ENCODE measurements at places on chromosomes 7 and 10. TPM values are rescaled to one million over a fixed set of nuclear protein-coding genes. Genes with fewer than 3 reads are reported as not detected.

DNA sequence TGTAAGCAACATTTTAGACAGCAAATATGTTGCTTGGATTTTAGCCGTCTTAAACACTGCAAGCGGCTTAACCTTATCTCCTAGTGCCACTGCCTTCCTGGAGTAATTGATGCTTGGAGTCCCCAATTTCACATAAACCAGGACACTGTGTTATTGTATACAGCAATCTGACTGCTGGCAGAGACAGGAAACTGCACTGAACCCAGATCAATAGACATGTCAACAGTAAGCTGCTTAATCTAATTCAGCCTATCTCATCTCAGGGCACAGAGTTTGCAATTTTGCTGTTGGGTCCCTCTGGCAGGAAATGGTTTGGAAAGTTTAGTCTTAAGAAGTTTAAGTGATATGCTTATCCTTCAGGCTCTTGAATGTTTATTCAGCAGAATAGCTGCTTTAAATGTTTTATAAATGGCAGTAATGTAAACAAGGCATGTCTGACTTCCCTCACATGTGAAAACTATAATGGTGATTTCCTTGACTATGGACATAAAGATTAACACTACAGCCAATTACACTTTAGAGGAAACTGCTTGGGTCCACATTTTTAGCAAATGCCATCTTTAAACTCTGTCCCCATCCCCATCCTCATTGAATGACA, 598.6 kb downstream of the PARD3 start:
- no peaks in the 10 kb centered on the region for H3K4me1 ChIP-seq
- H3K27ac ChIP-seq, result no peak overlapping the region
- H3K36me3 ChIP-seq, result no peaks in the 10 kb centered on the region
- no peaks in the 10 kb centered on the region for H3K27me3 ChIP-seq

GRCh38 chr7:30005464-30005863, 15.9 kb upstream of the SCRN1 start:
- no peak overlapping the region for H3K27ac ChIP-seq
- no peak overlapping the region for H3K4me3 ChIP-seq
- no peaks in the 10 kb centered on the region for H3K27me3 ChIP-seq
- no peak for DNase-seq
- H3K4me1 ChIP-seq, result no peaks in the 10 kb centered on the region

DNA sequence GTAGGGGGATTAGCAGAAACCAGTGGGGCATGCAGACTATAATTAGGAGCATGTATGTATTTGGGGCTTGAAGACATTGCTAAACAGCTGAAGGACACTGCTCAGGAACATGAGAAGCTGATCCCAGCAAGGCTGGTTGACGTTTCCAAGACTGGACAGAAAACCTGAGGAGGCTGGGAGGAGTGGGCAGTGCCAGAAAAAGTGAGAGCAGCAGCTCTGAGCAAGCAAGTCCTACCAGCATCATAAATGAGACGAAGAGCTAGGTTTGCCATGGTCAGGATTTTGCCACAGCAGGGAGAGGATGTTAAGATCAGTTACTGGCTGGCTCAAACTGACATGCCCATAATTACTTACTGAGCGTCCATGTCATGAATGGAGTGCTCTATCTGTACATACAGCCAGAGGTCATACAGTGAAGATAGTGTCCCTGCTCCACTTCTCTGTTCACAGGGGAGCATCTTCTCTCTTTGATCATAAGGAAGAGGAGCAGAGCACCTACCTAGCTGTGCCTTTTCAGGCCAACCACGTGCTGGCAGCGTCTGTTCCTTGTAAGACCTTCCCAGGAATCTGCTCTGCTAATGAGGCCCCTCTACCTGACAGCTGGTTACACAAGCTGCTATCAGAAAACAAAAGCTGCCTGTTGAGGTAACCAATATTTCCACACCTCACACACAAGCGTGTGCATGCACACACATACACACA, 44.7 kb downstream of the PDE1C start:
- H3K27ac ChIP-seq, result peak overlapping the region; percentile 17
- DNase-seq, result no peak
- H3K36me3 ChIP-seq, result no peaks in the 10 kb centered on the region
- no peak overlapping the region for H3K4me3 ChIP-seq

GRCh38 chr7:22545529-22545928, 45.5 kb upstream of the STEAP1B start:
- no peak overlapping the region for H3K4me3 ChIP-seq
- no peak for DNase-seq
- no peaks in the 10 kb centered on the region for H3K36me3 ChIP-seq
- no peak overlapping the region for H3K27ac ChIP-seq
- H3K27me3 ChIP-seq, result peaks cover 75% of the 10 kb centered on the region
- H3K4me1 ChIP-seq, result peaks cover 9% of the 10 kb centered on the region

GRCh38 chr7:129843365-129843898, 109.3 kb downstream of the UBE2H start:
- peaks cover 85% of the 10 kb centered on the region for H3K4me1 ChIP-seq
- DNase-seq, result no peak
- peaks cover 8% of the 10 kb centered on the region for H3K36me3 ChIP-seq

GRCh38 chr7:75575488-75576121, 83.5 kb downstream of the SPDYE5 start:
- H3K27ac ChIP-seq, result no peak overlapping the region
- no peak for DNase-seq
- H3K4me1 ChIP-seq, result no peaks in the 10 kb centered on the region
- peaks cover 65% of the 10 kb centered on the region for H3K36me3 ChIP-seq

DNA sequence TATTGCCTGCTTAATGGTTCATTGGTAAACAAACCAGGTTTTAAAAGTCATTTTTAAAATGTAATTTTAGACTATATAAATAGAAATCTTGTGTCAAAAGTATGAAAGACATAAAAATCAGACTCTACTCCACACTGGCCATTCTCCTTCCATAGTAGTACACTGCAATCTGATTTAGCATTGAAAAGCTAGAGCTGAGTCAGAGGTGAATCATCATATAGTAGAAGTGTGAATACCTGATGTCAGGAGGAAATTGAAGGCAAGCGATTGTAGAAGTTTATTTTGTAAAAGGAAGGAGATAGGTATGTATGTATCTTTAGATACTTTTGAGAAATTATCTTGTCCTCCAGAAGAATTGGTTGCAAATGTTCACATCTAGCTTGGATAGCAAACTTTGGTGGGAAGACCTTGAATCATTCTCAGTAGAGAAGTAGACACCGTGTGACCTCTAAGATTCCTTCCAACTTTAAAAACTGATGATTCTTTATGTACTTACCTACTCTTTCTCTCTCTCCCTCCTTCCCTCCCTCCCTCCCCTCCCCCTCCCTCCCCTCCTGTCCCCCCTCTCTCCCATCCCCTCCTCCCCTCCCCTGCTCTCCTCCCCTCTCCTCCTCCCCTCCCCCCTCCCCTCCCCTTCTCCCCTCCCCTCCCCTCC, 88.1 kb downstream of the BTAF1 start:
- H3K4me1 ChIP-seq, result no peaks in the 10 kb centered on the region
- H3K36me3 ChIP-seq, result peaks cover 69% of the 10 kb centered on the region
- H3K27me3 ChIP-seq, result no peaks in the 10 kb centered on the region
- DNase-seq, result no peak

DNA sequence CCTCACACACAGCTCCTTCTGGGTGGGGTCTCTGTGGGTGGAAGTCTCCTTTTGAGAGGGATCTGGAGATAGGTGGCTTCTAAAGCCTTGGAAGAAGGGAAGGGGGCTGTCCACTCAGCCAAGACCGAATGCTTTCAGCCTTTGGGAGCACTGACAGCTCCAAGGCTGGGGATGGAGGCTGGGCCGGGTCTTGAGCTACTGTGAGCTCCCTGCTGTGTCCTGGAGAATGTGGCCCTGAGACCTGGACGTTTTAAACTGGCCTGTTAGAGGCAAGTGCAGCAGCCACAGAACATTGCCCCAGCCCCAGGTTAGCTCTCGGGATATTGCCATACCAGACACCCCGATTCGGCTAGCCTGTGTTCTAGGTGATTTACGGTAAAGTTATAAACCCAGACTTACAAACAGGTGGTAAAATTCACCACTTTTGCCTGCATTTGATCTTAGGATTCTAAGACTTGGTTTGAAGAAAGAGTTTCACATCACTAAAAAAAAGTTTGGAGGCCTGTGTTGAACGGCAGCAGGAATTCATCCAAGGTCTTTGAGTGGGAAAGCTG, 548.5 kb upstream of the FOXK1 start:
- H3K27me3 ChIP-seq, result no peaks in the 10 kb centered on the region
- H3K27ac ChIP-seq, result no peak overlapping the region
- DNase-seq, result no peak
- H3K4me3 ChIP-seq, result no peak overlapping the region
- no peaks in the 10 kb centered on the region for H3K36me3 ChIP-seq
- no peaks in the 10 kb centered on the region for H3K4me1 ChIP-seq

- peak overlapping the region; percentile 31 for H3K27ac ChIP-seq
- peaks cover 18% of the 10 kb centered on the region for H3K4me1 ChIP-seq
- DNase-seq, result peak; percentile 27
- H3K36me3 ChIP-seq, result peaks cover 81% of the 10 kb centered on the region
- no peak overlapping the region for H3K4me3 ChIP-seq
These were observed 16.5 kb downstream of the AIFM2 start for GRCh38 chr10:70115948-70116682.

DNA sequence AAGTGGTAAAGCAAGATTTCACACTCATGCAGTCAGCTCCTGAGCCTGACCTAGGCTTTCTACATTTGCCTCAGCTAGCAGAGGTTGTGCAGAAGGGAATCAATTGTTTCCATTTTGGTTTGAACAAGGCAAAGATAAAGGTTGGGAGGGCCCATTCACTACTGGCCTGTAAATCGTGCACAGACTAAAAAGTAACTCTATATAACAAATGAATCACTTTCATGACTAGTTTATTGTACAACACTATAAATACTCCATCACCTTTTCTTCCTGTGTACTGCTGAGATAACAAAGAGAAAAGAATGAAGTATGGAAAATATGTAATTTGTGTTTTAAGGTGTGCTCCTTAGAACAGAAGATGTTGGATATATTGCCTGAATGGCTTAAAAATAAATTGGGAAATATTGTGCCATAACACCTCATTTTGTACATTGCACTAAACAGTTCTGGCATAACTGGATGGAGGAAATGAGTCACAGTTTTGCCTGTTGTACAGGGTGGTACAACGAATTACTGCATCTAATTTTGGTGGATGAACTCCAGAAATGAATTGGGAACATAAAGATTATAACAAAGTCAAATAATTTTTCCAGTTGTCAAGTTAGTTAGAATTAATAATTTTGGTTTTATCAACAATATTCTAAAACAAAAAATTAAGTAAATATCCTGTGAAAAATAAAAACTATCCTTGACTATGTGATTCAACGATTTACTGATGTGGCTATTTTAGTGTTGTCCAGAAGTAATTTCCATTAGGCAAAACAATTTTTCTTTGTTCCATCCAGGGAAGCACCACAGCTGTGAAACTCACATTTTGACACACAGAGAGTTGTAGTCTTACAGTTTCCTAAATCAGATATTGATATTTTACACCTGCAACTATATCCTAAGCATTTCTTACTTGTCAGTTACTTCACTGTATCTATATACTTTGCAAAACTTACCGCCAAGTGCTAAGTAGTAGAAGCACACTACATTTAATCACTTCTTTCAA, 18.0 kb downstream of the SEMA3C start:
- peaks cover 15% of the 10 kb centered on the region for H3K4me1 ChIP-seq
- H3K27ac ChIP-seq, result no peak overlapping the region
- no peaks in the 10 kb centered on the region for H3K36me3 ChIP-seq
- H3K27me3 ChIP-seq, result no peaks in the 10 kb centered on the region
- H3K4me3 ChIP-seq, result no peak overlapping the region

DNA sequence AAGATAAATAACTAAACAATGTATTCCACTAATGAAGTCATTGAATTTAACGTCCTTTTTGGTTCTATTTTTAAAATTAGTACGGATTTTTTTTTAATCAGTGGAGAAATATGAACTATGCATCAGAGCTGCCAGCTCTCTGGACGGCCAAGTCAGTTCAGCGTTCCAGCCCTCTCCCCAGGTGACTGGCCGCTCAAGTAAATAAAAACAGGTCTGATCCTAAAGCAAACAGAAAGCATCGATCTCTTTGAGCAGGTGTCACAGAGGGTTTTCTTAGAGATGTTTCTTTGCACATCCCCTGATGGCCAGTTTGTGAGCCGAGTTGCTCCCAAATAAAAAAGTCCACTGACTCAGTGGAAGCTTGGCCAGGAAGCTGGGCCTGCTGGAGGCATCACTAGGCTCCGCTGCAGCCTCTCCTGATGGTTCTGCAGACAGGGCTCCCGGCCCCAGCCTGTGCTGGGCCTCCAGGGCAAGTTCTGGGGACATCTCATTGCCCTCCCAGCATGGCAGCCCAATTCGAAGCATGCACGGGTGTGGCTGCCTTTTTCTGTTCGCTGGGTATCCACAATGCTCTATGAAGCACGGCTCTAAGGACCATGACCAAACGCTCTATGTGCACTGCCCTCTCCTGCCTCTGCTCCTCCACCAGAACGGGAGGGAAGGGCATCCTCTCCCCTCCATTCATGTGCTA, 74.7 kb upstream of the PPP2R2D start:
- no peak overlapping the region for H3K4me3 ChIP-seq
- no peaks in the 10 kb centered on the region for H3K36me3 ChIP-seq
- H3K27me3 ChIP-seq, result peaks cover 70% of the 10 kb centered on the region
- no peaks in the 10 kb centered on the region for H3K4me1 ChIP-seq

DNA sequence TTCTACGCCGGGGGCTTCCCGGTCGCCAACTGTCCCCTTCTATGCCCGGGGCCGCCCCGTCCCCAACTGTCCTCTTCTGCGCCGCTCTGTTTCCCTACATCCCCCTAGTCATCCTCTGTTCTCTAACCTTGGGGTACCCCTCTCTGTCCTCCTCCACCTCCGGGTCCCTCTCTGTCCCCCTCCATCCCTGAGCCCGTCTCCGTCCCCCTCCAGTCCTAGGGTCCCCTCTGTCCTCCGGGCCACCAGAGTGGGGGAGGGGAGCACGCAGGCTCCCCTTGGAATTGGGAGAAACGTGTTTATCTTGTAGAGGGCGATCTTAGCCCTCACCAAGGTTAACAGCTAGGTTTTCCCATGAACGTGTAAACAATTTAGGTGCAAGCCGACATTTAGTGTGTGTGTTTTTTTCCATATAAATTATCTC, 852 bp upstream of the KLF6 start:
- DNase-seq, result no peak
- no peaks in the 10 kb centered on the region for H3K27me3 ChIP-seq
- peaks cover 11% of the 10 kb centered on the region for H3K36me3 ChIP-seq

- H3K4me1 ChIP-seq, result no peaks in the 10 kb centered on the region
- no peak for DNase-seq
- no peaks in the 10 kb centered on the region for H3K27me3 ChIP-seq
- no peak overlapping the region for H3K27ac ChIP-seq
- no peak overlapping the region for H3K4me3 ChIP-seq
These were observed 135.3 kb downstream of the ICA1 start for GRCh38 chr7:8126601-8127167.

DNA sequence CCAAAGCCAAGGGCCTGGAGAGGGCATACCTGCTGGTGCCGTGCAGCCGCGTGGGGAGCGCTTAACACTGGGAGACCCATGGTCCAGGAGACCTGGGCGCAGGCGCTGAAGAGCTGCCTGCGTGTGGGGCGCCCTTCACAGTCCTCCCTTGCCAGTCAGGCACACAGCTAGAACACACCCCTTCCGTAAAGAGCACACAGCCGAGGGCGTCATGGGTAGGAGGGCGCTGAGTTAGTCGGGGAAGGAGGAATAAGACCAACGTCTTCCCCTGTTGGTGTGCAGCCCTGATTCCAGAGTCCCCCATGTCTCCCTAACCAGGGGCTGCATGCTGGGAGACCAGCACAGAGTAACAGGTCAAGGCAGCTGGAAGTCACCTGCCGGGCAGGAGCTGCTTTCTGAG, 273.9 kb downstream of the USP6NL start:
- peaks cover 23% of the 10 kb centered on the region for H3K4me1 ChIP-seq
- no peaks in the 10 kb centered on the region for H3K27me3 ChIP-seq
- DNase-seq, result no peak
- no peak overlapping the region for H3K4me3 ChIP-seq

Gene CLEC2L
- 0.25 TPM for total RNA-seq

Gene GALNT17
- 95.3 TPM for total RNA-seq

Gene LYZL2
- not detected for total RNA-seq

Gene ANKRD26
- 14.0 TPM for total RNA-seq

Gene SPOCK2
- total RNA-seq, result 8.6 TPM
